ENCODE measurements at places on chromosomes 12 and 14.

GRCh38 chr12:111149299-111149698 lies 219.6 kb downstream of the PHETA1 start:
- no peak for DNase-seq

- DNase-seq: no peak
Observed at GRCh38 chr12:102481705-102482425, 1.5 kb upstream of the IGF1 start.

DNA sequence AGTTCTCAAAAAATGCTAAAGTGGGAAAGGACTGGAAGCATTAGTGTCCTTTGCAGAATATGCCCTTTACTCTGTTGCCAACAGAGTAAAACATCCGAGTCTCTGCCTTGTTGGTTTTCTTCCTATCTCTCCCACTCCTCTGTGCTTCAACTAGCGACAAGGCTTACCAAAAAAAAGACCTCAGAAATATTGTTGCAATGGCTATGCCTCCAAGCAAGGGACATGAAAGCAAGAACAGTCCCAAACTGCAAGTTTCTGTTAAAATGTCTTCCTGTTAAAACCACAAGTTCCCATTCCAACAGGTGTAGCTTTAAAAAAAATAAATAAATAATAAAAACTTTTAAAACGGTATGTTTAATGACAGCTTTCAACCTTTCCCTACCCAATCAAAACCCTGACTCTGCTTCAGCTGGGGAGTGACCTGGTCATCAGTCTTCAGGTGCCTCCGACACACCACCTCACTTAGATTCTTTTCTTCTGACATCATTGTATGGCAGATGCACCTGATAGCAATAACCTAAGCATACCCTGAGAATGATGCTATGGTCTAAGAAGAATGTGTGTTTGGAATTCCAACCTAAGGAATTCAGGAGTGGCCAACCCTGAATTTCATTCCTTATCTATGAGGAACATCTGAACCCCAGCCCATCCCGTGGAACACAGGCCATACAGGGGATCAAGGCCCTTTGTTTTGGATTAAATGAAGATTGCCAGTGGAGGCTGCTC lies 81.0 kb downstream of the RPS29 start:
- no peak for DNase-seq

DNA sequence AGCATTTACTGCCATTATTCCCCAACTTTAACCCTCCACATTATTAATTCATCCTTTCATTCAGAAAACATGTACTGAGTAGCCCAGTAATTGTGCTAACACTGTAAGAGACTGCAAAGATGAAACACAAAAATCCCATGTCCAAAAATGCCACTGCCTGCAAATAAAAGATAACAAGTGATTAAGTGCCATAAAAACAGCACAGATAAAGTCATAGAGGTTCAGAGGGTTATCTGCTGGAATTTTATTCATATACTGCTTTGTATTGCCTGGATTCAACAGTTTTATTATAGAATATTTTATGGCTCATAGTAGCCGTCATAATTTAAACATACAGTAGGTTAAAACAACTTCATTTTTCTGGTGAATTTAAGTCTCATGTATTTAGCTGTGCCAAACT lies 177.9 kb downstream of the KICS2 start:
- no peak for DNase-seq

DNA sequence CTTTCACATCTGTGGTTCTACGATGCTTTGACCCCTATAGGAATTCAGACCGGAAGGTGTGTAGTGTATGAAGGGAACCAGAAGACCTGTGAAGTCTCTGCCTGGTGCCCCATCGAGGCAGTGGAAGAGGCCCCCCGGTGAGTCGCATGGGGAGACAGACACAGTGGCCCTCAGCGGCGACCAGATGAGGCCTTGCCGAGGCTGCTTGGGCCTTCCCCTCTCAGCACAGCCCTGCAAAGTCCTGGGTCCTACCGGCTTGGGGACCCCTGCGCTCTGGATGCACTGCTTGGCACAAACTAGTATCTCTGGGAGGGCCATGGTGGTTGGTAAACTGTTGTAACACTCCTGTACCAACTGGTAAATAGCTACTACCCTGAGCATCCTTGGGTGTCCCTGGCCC lies 29.7 kb downstream of the P2RX7 start:
- DNase-seq: no peak

- DNase-seq: no peak
Observed at GRCh38 chr12:103139876-103140275, 182.4 kb downstream of the ASCL1 start.

DNA sequence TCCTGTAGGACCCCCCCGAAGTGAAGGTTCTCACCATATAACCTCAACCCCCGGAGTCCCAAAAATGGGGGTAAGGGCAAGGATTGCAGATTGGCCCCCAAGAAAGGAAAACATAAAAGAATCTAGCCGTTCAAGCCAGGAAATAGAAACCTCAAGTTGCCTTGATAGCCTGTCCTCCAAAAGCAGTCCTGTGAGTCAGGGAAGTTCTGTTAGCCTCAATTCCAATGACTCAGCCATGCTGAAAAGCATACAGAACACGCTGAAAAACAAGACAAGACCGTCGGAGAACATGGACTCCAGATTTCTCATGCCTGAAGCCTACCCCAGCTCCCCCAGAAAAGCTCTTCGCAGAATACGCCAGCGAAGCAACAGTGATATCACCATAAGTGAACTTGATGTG lies 344.2 kb upstream of the RGS6 start:
- no peak for DNase-seq

GRCh38 chr12:54430471-54431069 lies 11.5 kb upstream of the ITGA5 start:
- DNase-seq: no peak

DNA sequence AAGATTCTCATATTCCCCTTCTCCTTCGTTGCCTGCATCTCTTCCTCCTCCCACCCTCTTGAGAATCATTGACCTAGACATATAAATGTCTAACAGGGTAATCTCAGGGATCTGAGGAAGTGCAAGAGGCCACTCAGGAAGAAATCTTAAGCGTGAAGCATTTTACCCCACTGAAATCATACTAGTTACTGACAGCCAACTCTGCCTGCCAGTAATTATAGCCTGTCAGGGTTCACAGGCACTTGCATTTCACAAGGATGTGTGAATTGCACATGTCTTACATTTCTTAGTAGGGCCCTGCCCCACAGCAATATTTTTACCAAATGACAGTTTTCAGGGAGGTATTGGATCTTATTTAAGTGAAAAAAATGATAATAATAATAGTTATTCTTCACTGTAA lies 127.2 kb downstream of the SLC15A5 start:
- no peak for DNase-seq

- DNase-seq: no peak
Observed at GRCh38 chr14:23513818-23514643, 37.5 kb downstream of the ZFHX2 start.

GRCh38 chr12:91240386-91241095 lies 57.9 kb upstream of the DCN start:
- DNase-seq: no peak

- no peak for DNase-seq
Observed at GRCh38 chr12:110948041-110948440, 27.7 kb upstream of the MYL2 start.

GRCh38 chr12:944211-944610 lies 5.3 kb downstream of the RAD52 start:
- DNase-seq: no peak

DNA sequence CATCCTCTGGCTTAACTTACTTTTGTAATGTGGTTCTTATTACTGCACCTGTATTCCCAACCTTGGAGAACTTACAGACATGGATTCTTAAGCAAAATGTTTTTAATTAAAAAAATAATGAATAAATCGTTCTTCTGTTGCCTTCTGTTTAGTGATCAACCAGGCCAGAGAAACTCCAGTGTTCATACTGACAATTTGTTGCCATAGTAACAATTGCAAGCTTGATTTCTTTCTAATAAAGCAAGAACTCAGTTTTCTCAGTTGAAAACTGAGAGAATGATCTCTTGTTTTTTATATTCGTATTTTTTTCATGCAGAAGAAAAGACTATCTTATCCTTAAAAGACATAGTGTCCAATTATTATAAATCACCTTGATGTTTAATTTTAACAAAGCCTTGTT lies 106.5 kb upstream of the LMNTD1 start:
- no peak for DNase-seq

- no peak for DNase-seq
Observed at GRCh38 chr14:21780429-21781084, 106.9 kb upstream of the OR4E1 start.

DNA sequence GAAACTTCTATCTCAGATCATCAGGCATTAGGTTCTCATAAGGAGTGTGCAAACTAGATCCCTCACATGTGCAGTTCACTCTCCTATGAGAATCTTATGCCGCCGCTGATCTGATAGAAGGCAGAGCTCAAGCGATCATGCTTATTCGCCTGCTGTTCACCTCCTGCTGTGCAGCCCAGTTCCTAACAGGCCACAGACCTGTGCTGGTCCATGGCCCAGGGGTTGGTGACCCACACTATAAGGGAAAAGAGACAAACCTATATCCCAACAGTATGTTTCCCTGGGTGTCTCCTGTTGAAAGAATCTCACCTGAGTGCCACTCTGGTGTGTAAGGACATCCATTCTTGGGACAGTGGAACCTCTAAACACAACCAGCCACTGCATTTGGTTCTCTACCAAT lies 186.3 kb downstream of the RIMBP2 start:
- DNase-seq: no peak

GRCh38 chr14:84856751-84857534 lies 673.0 kb upstream of the FLRT2 start:
- no peak for DNase-seq

GRCh38 chr12:122333142-122334087 lies 67.1 kb upstream of the VPS33A start:
- DNase-seq: no peak

GRCh38 chr12:1929985-1930802 lies 11.7 kb upstream of the CACNA2D4 start:
- DNase-seq: no peak

DNA sequence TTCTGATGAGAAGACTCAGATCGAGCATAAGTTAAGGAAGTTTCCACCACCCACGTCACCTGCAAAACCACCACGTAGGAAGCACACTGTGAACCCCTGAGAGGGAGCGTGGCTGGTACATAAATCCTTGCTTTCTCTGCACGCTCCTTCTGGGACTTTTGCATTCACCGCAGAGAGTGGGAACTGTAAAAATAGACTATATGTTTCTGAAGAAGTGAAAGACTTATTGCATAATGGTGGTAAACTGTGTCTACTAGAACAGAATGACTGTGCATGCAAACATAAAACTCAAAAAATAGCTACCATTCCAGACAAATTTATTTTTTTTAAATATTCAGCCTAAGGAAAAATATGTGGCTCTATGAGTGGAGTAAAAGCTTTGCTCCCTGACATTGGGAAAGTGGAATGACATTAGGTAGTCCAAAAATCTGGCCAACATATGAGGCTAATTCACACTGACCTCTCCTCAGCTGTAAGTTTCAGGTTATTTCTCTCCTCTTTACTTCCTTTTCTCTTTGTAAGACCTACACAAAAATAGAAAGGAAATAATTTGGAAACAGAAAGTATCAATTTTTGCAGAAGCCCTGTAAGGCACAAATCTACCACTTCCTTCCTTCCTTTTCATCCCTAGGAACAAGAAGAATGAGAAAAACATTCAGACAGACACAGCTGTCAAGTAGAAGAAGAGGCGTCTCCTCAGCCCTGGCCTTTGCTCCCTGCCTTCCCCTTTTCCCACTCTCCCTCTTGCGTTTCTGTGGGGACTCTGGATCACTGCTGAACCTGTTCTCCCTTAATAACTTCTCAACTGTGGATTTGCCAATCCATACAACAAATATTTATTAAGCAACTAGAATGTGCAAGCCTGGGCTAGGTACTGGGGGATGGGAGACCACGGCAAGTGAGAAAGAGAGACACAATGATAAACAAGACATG lies 264.3 kb upstream of the FOXN3 start:
- DNase-seq: no peak

GRCh38 chr12:95986635-95987570 lies 9.2 kb downstream of the HAL start:
- no peak for DNase-seq

- no peak for DNase-seq
Observed at GRCh38 chr12:90229407-90230170, 521.0 kb upstream of the ATP2B1 start.

DNA sequence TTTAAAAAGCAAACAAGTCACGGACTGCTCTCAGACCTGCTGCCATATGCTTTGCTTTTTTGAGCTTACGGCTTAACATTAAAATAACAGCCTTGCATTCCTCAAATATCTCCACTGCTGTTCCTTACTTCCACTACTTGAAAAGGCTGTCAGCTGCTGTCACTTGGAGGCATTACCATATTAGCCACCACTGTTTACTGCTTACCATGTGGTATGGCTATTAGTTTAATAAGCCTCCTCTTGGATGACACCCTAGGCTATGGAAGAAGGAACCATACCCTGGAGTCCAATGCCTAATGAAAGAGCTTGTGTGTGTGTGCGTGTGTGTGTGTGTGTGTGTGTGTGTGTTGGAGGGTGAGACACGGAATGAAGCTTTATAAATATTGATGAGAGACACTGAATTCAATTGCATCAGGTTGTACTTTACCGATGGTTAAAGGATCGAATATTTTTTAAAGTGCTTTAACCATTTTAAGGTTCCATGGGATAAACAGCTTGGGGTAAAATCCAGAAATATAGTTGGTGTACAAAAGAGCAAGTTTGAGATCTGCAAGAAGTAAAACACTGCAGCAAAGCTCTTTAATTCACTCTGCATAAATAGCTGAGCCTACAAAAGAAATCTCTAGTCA lies 174.5 kb downstream of the TTC7B start:
- DNase-seq: no peak

DNA sequence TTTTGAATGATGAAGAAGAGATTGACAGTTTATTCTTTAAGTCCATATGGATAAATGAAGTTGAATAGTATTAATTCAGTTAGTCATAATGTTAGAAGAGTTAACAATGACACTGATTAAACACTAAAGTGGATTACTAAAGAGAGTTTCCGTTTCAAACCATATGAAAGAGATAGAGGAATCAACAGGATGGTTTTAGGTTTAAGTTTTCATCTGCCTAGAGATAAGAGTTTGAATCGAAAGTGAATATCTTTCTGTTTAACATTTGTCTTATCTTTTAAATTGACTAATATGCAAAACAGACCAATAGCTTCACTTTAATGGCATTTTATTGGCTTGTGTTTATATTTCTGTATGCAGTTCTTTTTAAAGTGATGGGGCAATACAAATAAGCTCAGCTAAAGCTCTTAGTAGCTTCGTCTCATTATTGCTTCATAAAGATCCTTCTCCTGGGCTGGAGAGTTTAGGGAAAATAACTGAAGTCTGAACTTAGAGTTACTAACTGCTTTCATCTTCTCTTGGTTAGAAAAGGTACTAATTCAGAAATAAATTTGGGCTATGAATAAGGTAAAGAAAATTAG lies 66.0 kb downstream of the MIPOL1 start:
- no peak for DNase-seq

- no peak for DNase-seq
Observed at GRCh38 chr12:108777156-108777555, 45.8 kb upstream of the CORO1C start.

GRCh38 chr12:11797317-11797913 lies 147.9 kb downstream of the ETV6 start:
- no peak for DNase-seq

GRCh38 chr14:51652168-51653078 lies 713 bp downstream of the FRMD6 start:
- DNase-seq: peak; percentile 56
